Cerebellar nuclear complex (tissue), 1 donor: ENCODE measurements at places on chromosomes 12 and 14.

GRCh38 chr12:53989227-53990113, 4.5 kb downstream of the HOXC10 start:
- DNase-seq: no peak

GRCh38 chr14:68663385-68664076, 129.3 kb downstream of the ZFP36L1 start:
- DNase-seq: no peak

DNA sequence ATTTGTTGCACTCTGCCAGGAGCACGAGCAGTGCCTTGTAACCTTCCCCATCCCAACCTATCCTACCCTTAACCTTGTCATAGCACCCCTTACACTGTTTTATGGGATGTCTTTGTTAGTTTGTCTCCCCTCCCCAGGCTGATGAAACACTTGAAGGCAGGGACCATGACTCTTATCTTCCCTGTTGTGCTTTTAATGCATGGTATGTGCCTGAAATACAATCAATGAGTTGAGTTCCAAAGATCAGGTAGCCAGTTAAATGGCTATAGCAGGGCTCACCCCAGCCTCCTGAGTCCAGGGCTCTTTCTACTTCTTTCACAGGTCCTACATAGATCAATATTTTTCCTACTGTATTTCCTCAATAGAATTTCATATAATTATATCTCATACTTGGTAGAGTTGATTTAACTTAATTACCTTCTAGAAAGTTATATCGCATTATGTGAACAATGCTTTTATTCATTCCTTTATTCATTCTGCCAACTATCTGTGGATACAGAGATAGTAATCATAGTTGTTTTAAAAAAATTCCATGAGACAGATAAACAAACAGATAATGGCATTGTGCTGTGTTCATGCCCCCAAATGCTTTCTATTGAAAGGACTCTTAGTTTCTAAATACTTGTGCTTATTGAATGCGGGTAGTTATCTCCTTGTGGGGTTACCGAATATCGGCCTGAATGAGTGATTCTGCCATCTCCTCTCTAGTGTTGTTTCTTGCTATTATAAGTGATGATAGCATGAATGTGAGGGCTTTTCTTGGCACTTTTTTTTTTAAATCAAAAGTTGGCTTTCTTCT, 347.4 kb downstream of the NPAS3 start:
- DNase-seq: no peak

- DNase-seq: no peak
Observed at GRCh38 chr14:78927261-78927660, 757.1 kb downstream of the NRXN3 start.

- DNase-seq: no peak
Observed at GRCh38 chr12:84656705-84657104, 255.9 kb downstream of the SLC6A15 start.

DNA sequence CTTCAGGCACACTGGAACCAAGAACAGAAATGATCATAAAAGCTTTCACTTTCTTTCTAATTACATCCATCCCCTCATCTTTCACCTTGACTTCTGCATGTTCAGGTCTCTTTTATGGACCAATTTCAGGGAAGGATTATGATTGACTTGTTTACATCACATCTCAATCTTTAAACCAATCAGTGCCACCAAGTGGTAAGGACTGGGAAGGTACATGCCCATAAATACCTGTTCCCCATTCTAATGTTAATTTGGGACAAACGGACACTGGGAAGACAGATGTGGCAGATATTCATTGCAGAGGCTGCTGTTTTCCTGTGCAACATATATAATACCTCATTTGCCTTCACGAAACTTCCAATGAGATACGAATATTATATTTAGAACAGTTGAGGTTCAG, 978.1 kb downstream of the GALC start:
- DNase-seq: no peak

GRCh38 chr14:51844081-51844881, 16.1 kb upstream of the GNG2 start:
- no peak for DNase-seq

DNA sequence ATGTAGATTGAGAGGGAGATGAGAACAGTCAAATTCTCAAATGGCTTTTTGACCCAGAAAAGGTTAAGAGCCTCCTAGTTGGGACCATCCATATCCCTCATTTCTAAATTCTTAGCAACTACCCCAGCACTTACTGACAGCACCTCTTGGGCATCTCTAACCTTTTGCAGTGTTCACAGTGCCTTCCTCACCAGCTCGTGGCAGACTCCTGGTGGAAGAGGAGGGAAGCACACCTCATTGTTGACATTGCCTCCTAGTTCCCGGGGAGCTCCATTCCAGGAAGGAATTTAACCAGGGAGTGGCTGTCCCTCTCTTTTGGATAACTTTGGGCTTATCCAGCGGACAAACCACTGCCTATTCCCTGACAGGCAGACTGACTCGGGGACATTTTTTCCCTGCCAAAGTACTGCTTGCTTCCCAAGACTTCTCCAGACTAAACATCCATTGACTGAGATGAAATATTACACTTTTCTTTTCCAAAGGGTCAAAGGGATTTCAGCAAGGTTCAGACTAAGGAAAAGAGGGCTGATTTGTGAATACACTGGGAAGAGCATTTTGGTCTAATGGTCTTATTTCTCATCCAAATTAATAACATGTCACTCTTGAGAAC, 9.0 kb upstream of the OR6J1 start:
- DNase-seq: no peak
